ENCODE measurements at places on chromosomes 7 and 10.

DNA sequence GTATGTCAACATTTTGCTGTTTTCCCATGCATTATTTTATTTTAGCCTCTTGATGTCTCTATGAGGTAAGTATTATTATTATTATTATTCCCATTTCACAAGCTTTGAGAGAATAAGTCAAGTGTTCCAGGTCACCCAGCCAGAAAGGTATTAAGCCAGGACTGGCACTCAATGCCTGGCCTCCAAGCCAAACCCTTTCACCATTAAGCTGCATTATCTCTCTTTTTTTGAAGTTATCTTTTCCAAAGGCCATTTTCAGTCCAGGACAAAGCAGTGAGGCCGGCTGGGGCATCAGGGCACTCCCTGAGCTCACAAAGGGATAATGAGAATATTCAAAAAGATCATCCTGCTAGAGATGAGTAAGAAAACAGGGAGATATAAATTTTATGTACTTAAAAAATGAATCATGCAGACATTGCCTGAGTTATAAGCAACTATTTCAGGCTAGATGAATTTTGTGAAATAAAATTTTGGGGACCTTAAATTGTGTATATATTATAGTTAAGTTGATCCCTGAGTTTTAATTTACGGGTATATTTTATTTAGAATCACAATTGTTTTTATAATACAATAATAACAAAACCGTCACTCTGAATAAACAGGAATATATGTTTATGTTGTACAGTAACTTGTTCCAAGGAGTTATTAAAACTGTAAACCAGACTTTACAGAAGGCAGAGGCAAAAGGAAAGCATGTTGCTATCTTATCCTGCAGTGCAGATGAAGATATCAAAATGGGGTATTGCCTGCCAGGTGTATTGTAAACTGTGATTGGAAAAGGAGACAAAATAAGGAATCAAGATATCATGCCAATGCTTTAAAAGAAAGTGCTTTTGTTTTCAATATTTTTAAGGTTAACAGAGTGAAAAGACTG lies 51.3 kb upstream of the CAV2 start:
- peak overlapping the region; percentile 70 for H3K27ac ChIP-seq
- no peak for DNase-seq
- no peak overlapping the region for H3K4me3 ChIP-seq
- H3K4me1 ChIP-seq: peaks cover 31% of the 10 kb centered on the region

- H3K4me1 ChIP-seq: peaks cover 2% of the 10 kb centered on the region
- no peaks in the 10 kb centered on the region for H3K27me3 ChIP-seq
- H3K27ac ChIP-seq: no peak overlapping the region
- no peak overlapping the region for H3K4me3 ChIP-seq
- H3K36me3 ChIP-seq: no peaks in the 10 kb centered on the region
These were observed 31.6 kb upstream of the FOXK1 start for GRCh38 chr7:4650433-4651047.

DNA sequence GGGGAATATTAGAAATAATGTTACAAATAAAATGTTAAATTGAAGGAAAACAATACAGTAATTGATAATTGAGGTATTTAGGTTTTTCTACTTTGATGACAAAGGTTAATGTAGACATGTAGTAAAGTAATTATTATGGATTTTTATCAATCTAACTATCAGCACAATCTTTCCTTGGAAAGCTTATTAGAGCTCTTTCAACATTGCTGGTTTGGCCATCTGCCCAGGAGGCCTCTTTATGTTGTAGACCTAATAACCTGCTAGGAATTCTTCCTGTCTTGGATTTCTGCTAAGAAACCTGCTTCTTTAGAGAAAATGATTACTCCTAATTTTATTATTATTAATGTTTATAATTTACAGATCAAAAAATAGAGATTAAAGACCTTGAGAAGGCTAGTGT lies 78.9 kb downstream of the CHRM2 start:
- no peak for DNase-seq
- H3K4me1 ChIP-seq: no peaks in the 10 kb centered on the region
- H3K36me3 ChIP-seq: no peaks in the 10 kb centered on the region

DNA sequence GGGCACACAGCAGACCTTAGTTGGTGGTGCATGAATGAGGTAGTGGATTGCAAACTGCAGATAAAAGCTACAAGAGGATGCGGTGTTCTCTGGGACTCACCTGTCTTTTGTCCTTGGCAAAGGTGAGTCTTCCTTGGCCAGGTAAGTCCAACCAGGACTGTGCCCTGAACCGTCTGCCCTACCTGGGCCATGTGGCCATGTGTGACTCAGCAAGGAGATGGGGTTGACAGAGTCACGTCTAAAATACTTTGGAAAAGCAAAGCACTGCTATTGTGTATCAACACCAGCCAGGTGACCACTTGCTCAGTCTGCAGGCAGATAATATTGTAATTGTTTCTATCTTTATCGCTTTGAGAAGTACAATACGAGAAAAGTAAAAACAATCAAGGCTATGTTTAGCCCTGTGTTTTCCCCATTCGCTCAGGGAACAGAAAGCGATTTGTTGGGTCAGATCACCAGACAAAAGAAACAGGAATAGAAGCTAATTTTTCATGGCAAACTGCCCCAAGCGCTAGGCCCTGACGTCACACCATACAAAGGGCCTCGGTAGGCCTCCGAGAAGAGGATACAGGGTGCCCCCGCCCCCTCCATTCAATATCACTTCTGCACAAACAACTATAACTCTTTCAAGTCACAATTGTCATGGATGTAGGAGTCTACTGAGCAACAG lies 57.3 kb downstream of the FAM53B start:
- DNase-seq: no peak
- peaks cover 9% of the 10 kb centered on the region for H3K36me3 ChIP-seq
- H3K4me1 ChIP-seq: peaks cover 6% of the 10 kb centered on the region
- H3K27me3 ChIP-seq: no peaks in the 10 kb centered on the region

- H3K36me3 ChIP-seq: no peaks in the 10 kb centered on the region
- DNase-seq: no peak
- no peaks in the 10 kb centered on the region for H3K27me3 ChIP-seq
- no peaks in the 10 kb centered on the region for H3K4me1 ChIP-seq
These were observed 82.0 kb downstream of the VWC2 start for GRCh38 chr7:49855281-49855980.

DNA sequence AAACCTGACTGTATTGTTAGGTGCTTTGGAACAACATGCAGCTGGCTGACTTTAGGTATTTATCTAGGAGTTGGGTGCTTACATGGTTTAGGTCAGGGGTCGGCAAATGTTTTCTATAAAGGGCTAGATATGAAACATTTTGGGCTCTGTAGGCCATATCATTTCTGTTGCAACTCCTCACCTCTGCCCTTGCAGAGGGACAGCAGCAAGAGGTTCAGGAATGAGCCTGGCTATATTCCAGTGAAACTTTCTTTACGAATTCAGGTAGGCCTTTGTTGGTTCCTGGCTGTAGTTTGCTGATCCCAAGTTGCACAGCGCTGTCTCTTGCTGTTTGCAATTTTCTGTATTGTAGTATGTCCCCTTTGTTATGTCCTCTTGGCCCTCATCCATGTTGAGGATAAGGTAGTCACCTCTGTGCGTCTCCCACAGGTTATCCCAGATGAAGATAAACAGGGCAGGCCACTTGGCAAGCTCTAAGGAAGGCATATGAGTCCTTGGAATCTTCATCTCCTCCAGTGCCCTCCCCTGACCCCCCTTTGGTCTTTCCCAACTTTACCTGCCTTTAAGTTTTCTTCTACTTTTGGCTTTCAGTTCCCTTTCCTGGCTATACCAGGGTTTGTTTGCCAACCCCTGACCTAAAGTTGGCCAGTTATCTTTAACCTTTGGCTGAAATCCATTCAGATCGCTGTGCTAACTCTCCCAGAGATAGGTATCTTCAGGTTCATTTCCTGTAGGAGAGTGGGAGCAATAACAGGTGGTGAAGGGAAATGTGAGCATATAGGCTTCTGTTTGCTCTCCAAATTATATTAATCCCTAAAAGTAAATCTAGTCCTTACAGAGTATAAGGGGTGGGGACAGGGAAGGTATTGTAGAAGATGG lies 36.1 kb downstream of the SGPL1 start:
- H3K4me3 ChIP-seq: no peak overlapping the region
- peaks cover 77% of the 10 kb centered on the region for H3K36me3 ChIP-seq
- peaks cover 5% of the 10 kb centered on the region for H3K4me1 ChIP-seq
- H3K27me3 ChIP-seq: no peaks in the 10 kb centered on the region

- H3K27me3 ChIP-seq: no peaks in the 10 kb centered on the region
- no peaks in the 10 kb centered on the region for H3K4me1 ChIP-seq
- DNase-seq: no peak
These were observed 158.8 kb upstream of the LYZL2 start for GRCh38 chr10:30788307-30788706.

DNA sequence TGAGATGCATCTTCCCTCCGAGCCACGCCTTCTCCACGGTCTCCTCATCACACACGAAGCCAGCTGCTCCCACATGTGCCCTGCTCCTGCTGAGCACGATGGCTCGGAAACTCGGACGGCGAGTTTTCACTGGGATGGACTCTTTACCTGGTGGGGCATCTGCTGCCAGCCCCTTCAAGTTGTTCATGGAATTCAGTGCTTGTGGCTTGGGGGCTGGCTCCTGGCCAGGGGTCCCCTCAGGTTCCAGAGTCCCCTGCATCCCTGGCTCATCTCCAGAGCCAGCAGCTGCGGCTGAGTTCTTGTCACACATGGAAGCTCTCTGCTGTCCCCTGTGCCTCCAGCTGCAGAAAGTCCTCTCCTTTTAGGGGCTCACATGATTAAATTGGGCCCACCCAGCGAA lies 654.0 kb downstream of the SDK1 start:
- H3K27me3 ChIP-seq: no peaks in the 10 kb centered on the region
- peaks cover 5% of the 10 kb centered on the region for H3K4me1 ChIP-seq
- no peaks in the 10 kb centered on the region for H3K36me3 ChIP-seq
- H3K27ac ChIP-seq: no peak overlapping the region
- no peak for DNase-seq

DNA sequence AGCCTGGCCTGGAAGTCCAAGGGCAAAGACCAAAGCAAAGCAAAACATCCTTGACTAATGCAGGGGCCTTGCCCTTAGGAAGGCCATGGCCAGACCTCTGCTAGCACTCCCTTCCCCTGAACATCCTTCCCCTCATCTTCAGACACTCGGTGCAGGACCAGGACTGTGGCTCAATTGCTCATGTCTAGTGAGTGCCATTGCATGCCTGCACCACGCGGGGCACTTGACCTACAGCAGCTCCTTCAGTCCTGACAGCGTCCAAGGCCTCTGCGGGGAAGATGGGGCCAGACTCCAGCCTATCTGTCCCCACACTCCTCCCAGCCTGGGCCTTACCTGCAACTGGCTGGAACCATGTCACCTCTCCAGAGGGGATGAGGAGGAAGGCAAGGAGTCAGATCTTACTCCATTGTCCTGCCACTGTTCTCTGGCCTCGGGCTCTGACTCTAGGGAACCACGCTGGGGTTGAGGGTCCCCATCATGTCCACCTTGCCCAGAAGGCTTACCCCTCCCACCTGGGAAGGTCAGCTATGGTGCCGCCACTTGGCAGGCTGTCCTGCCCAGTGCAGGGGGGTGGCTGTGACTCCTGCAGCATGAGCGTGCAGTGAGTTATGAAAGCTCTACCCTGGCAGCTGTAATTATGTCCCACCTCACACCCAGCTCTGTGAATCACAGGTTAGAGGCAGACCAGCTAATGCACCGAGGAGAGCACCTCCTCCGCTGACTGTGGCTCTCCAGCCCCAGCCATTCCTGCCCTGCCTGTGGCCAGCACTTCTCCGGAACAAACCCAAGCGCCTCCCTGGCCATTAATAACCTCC lies 16.1 kb downstream of the DRGX start:
- H3K36me3 ChIP-seq: no peaks in the 10 kb centered on the region
- no peaks in the 10 kb centered on the region for H3K27me3 ChIP-seq
- no peak overlapping the region for H3K27ac ChIP-seq
- no peak for DNase-seq
- no peaks in the 10 kb centered on the region for H3K4me1 ChIP-seq

GRCh38 chr10:17918187-17918903 lies 33.4 kb upstream of the SLC39A12 start:
- DNase-seq: no peak
- H3K4me1 ChIP-seq: no peaks in the 10 kb centered on the region
- no peak overlapping the region for H3K27ac ChIP-seq
- H3K36me3 ChIP-seq: no peaks in the 10 kb centered on the region
- no peak overlapping the region for H3K4me3 ChIP-seq

DNA sequence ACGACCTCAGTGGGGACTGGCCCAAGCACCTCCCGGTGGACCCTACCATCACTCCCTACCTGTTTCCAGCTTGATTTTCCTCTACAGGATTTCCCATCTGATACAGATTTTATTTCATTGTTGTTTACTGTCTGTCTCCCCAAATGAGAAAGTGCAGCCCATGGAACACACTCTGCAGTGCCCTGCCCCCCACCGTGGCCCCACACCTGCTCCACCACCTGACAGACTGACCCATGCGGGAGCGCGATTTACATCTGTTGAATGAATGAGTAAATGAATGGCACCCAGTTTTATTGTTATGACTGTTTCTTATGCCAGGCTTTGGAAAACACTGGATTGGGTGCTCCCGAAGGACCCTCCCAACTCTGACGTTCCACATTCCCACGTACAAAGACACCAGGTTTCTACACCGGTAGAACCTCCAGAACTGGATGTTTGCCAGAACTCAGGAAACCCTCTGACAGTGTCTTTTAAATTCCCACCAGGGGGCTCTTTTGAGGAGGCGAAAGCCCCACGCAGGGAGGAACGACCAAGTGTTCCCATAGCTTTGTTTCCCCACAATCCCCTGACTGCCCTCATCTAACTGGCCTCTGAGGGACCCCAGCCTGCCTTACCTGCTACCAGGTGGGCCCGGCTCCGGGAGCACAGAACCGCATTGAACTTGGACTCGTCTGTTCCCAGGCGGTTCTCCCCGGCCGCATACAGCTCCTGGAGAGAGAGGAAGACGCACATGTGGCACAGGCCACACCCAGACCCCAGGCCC lies 29.0 kb downstream of the PLAC9 start:
- H3K4me3 ChIP-seq: no peak overlapping the region
- H3K4me1 ChIP-seq: peaks cover 43% of the 10 kb centered on the region
- no peak overlapping the region for H3K27ac ChIP-seq

- no peak overlapping the region for H3K27ac ChIP-seq
- no peak for DNase-seq
- peaks cover 5% of the 10 kb centered on the region for H3K4me1 ChIP-seq
- no peaks in the 10 kb centered on the region for H3K36me3 ChIP-seq
- H3K4me3 ChIP-seq: no peak overlapping the region
These were observed 139.4 kb downstream of the EPC1 start for GRCh38 chr10:32207544-32207943.

GRCh38 chr7:102918845-102919244 lies 6.0 kb downstream of the LRRC17 start:
- no peak for DNase-seq
- no peak overlapping the region for H3K4me3 ChIP-seq
- no peak overlapping the region for H3K27ac ChIP-seq
- peaks cover 11% of the 10 kb centered on the region for H3K4me1 ChIP-seq

DNA sequence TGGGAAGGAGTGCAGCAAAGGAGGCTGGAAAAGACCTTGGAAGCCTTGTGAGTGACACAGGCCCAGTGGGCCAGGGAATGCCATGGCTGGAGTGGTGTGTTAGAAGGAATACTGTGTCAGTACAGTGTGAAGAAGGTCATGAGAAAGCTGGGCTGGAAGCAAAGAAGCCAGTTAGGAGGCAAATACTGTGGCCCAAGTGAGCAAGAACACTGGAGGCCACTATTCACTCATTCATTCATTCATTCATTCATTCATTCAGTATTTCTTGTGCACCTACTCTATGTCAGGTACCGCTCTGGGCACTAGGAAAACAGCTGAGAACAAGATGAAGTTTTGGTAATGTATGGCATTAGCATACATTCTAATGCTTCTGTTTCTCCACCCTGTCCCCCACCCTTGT lies 9.6 kb downstream of the CRTAC1 start:
- H3K27ac ChIP-seq: no peak overlapping the region
- H3K4me3 ChIP-seq: no peak overlapping the region
- no peak for DNase-seq
- H3K36me3 ChIP-seq: no peaks in the 10 kb centered on the region

GRCh38 chr7:101941481-101942383 lies 124.3 kb downstream of the CUX1 start:
- H3K4me3 ChIP-seq: no peak overlapping the region
- no peaks in the 10 kb centered on the region for H3K27me3 ChIP-seq
- DNase-seq: peak; percentile 74
- H3K36me3 ChIP-seq: no peaks in the 10 kb centered on the region

Data from RWPE2 (cell line).